ENCODE measurements at places on chromosomes 1 and 21.
A peak's percentile ranks its signal among the peaks of the same experiment; 100 is the strongest.

DNA sequence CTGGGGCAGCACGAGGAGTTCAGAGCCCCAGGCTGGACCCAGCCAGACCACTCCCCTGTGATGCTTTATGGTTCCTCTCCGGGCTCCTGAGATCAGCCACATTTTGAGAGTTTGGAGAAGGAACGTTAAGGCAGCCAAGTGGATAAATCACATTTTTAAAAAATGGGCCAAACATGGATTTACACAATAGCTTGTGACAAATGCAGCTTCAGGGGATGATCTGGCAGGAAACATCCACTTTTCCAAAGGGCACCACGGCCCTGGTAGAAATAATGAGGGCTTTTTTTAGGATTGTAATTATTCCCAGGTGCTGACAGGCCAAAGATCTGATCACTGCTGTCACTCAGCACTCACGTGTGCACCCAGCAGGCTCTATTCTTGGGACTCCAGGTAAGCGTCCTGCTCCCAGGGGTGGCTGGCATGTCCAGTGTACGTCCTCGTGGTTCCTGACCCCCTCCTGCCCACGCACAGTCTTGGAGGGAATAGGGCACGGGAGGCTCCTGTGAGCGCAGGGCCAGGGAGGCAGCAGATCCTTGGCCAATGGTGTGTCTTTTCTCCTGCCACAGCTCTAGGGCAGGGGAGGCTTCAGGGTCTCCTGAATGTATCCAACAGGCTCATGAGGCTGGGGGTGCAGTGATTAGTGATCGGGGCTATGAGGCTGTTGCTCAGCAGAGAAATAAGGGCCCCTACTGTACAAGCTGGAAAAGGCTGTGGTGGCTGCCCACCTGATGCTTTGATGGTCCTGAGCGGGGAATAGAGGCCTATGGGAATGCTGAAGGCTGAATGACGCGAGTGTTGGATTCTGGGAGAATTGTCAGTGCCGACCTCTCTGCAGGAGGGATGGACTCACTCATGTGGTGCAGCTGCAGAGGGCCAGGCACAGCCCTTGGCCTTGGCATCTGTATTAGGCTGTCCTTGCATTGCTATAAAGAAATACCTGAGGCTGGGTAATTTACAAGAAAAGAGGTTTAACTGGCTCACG, 415.7 kb downstream of the PTPRU start:
- no peak for DNase-seq

DNA sequence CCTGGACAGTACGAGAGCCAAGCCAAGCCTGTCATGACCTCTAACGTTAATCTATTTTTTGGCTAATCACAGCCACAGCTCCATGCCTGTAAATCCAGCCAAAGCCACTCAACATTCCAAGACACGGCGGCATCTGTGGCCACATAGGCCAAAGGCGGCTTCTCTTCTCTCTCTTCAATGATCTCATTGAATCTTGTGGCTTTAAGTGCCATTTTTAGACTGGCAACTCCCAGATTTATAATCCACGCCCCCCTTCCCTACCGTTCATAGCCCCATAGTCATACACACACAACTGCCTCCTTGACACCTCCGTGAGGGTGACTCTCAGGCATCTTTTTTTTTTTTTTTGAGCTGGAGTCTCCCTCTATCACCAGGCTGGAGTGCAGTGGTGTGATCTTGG, 5.7 kb upstream of the SELENON start:
- no peak for DNase-seq

GRCh38 chr1:100266741-100267140, 725 bp downstream of the RTCA start:
- no peak for DNase-seq

DNA sequence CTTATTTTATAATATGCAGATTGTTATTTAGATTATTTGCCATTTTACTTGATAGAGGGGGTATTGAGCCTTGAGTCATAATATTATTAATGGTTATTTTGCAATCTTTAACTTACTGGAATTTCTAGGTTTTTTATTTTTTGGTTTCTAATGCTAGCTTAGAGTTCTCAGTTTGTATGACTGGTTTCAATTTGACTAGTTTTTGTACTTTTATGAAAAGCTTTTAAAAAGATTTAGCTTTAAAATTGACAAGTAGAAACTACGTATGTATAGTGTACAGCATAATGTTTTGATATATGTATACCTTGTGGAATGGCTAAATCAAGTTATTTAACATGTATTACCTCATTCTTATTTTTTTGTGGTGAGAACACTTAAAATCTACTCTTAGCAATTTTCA, 41.5 kb downstream of the CEP350 start:
- no peak for DNase-seq

- no peak for DNase-seq
Observed at GRCh38 chr1:41003127-41003639, 18.3 kb downstream of the SLFNL1 start.

DNA sequence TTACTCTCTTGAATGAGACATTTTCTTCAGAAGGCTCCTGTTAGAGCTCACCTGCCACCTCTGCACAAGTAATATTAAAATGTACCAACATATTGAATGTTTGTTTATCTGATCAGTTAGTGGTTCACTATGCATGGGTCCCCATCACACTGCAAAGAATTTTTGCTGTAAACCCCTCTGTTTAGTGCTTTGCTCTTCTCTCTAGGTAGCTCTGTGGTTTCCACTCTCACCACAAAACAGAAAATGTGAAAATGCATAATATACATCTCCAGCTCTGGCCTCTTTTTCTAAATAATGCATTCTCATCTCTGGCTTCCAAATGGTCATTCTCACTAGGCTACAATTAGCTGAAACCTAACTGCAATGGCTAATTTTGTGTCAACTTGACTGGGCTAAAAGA, 176.7 kb downstream of the TRIM33 start:
- no peak for DNase-seq

- DNase-seq: no peak
Observed at GRCh38 chr1:48701445-48701844, 75.2 kb downstream of the BEND5 start.

- DNase-seq: no peak
Observed at GRCh38 chr1:77238462-77238861, 19.2 kb upstream of the PIGK start.

DNA sequence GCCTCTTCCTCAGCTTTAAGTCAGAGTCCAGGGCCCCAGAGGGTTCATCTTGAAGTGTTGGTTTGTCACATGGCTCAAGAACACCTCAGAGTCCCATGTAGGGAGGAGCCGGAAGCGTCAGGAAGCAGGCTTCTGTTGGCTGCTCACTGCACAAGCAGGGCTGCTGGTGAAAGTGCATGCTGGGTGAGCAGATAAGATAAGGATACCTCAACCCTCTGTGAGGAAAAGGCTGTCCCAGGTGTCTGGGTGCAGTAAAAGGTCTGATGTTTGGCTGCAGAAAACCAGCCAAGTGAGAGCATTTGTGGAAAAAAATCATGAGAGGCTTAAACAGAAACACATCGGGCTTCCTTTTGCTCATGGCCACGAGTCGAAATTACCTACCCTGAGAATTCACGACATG, 6.2 kb upstream of the TEX35 start:
- DNase-seq: no peak

DNA sequence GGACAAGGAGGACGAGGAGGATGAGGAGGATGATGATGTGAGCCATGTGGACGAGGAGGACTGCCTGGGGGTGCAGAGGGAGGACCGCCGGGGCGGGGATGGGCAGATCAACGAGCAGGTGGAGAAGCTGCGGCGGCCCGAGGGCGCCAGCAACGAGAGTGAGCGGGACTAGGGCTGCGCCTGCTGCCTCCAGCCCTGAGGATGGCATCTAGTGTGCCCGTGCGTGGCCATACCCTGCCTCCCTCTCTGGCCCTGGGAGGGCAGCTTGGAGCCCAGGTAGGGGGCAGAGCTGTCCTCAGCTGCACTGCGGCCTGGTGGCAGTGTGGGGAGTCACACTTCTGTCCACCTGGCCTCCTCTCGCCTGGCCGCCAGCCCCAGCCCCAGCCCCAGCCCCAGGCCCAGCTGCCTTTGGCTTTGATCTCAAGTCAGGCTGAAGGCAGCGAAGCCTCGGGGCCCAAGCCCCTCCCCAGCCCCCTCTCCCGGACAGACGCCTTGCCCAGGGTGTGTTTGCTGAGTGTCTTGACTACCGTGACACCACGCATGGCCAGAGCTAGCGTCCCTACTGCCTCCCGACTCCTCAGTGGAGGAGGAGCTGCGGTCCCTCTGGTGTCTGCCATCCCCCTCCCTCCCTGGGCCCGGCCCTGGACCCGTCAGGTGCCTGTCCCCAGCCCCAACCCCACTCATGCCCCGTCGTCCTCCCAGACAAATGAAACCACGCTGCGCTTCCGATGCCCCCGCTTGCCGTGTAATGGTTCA, 155.2 kb downstream of the PEX14 start:
- DNase-seq: no peak

- no peak for DNase-seq
Observed at GRCh38 chr21:36806103-36806502, 107.2 kb downstream of the SIM2 start.

- no peak for DNase-seq
Observed at GRCh38 chr1:152412756-152413155, 1.3 kb downstream of the CRNN start.

- no peak for DNase-seq
Observed at GRCh38 chr1:54453509-54453908, 47.3 kb upstream of the SSBP3 start.

DNA sequence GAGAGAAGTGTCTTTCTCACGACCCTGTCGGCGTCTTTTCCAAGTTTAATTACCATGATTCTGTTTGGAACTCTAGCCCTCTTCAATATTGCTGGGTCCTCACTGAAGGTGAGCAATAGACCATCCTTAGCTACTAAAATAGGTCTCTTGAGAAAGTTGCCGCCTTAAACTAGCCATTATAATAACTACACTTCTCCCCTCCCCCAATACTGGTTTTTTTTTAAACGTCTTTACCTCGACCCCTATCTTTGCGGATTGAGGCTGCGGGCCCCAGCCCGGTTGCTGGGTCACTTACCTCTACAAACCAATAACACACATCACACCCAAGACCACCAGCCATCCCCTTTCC, 672 bp downstream of the ENSA start:
- DNase-seq: no peak

- DNase-seq: no peak
Observed at GRCh38 chr1:222454186-222454585, 93.7 kb downstream of the HHIPL2 start.

DNA sequence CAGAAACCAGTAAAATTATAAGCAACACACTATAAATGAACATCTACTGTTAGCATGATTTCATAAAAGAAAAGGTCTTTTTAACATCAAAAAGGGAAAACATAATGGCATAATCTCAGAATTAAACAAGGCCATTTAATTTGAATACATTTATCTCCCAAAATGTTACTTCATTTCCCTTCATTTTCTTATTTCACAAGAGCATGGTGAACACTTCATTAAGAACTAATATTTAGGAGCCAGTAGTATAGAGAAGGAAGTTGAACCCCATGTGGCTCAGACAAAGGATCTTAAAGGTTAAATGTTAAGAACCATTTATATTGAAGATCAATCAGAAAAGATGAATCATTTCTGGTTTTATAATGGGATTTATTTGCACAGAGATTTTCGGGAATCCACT, 981.7 kb downstream of the TTLL7 start:
- DNase-seq: no peak

GRCh38 chr1:43994794-43995790, 3.7 kb downstream of the CCDC24 start:
- DNase-seq: no peak

DNA sequence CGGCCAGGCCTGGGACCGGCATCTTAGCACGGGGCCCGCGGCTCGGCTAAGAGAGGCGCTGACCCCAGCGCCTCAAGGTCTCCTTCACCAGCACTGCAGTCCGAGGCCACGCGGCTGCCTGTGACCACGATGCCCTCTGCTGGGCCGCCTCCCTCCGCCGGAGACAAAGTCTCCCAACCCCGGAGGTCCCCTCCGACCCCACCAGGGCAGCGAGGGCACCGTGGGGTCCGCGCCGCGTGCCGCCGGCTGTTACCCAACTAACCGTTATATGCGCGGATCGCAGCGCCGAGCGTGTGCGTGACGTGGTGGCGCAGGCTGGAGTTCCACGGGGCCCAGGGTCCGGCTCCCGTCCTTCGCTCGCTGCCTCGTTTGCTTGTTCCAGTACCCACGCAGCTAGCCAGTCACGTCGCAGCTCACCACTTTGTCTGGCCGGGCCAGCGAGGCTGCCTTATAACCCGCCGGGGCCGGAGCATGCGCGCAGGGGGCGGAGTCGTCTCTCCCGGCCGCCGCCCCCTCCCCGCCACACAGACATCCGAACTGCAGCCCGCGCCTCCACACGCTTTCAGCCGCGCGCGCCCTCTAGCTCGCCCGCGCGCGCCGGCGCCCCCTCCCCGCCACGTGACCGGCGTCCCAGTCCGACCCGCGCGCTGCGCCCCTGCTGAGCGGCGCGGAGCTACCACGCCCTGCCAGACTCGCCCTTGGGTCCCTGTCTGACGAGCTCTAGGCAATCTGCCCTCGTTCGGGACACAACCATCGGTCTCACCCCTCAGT, at the start of gene SLC16A1:
TSS of gene SLC16A1 (minus strand) at position 424 of the 771 bp plus-strand sequence. CDS start 26,888 bp downstream, outside the sequence.
- DNase-seq: peak; percentile 67

DNA sequence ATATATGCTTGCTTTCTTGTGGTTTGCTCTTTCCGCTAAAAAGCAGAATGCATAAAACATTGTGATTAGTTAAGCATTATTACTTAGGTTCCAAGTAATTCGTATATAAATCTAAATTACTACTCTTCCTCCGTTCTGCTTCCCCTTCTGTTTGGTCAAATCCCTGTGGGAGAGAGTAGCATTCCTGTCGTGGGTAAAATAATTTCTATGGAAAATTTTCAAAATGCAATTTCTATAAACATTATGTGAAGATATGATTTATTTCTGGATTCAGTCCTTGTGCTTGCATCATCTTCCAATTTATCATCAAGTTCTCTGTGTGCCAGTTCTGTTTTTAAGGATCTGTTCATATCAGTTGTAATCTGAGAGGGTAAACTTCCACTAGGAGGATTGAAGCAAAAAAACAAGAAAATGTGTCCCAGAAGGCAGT, 7.2 kb upstream of the WARS2 start:
- DNase-seq: no peak

DNA sequence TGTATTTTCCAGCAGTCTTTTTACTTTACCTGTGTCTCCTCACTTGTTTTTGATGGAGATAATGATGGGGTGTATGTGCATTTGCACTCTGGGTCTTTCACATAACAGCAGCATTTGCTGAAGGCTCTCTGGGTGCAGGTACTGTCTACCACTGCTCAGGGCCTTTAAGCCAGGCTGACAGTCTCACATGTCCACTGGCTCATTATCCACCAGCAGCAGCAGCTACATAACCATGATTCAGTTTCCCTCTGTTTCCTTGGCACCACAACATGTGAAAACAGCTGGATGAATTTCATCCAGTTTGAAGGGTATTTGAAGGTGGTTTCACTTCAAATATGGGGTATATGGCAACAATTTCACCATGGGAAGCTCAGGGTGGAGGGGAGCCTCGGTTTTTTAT, 41.2 kb upstream of the ROR1 start:
- no peak for DNase-seq

GRCh38 chr1:224203243-224204016, 20.4 kb downstream of the DEGS1 start:
- no peak for DNase-seq

DNA sequence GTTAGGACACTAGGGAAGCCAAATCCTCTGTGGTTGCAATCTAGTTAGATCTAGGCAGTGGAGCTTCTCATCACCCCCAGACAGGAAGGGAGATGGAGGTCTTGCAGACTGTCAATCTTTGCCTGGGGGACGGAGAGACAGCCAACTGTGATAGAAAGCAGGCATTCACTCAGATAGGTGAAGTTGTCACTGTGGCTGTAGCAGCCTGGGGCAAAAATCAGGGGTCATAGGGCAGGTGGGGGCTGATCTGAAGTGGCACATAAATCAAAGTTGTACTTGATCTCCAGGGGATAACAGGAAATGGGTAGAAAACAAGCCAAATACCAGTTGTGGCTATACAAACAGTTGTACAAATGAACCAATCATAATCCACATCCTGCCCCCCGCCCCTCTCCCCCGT, 620.9 kb upstream of the USP24 start:
- no peak for DNase-seq
